ENCODE measurements at places on chromosomes 16 and 17.

GRCh38 chr17:5035315-5035714 lies at the start of gene SLC52A1:
Gene SLC52A1, minus strand, starts transcription at chr17:5035426. Its CDS starts 820 bp downstream, at chr17:5034606.
- DNase-seq: no peak

GRCh38 chr16:77227745-77228144 lies 28.5 kb downstream of the SYCE1L start:
- DNase-seq: no peak

GRCh38 chr17:57259306-57259705 lies 3.0 kb downstream of the MSI2 start:
- DNase-seq: no peak

- no peak for DNase-seq
These were observed 185.1 kb upstream of the PSMD7 start for GRCh38 chr16:74111456-74111982.

DNA sequence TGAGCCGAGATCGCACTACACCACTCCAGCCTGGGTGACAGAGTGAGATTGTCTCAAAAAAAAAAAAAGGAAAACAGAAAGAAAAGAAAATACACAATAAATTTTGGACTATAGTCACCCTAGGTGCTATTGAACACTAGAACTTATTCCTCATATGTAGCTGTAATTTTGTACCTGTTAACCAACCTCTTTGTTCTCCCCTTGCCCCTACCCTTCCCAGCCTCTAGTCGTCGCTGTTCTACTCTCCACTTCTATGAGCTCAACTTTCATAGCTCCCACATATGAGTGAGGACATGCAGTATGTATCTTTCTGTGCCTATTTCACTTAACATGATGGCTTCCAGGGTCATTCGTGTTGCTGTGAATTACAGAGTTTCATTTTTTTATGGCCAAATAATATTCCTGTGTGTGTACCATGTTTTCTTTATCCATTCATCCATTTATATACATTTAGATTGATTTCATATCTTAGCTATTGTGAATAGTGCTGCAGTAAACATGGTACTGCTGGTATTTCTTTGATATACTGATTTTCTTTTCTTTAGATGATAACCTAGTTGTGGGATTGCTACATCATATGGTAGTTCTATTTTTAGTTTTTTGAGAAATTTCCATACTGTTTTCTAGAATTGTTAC lies 28.3 kb downstream of the VPS35L start:
- DNase-seq: peak; percentile 67

GRCh38 chr17:67262435-67263117 lies 17.6 kb upstream of the HELZ start:
- DNase-seq: no peak

GRCh38 chr17:9258115-9259015 lies 237.1 kb downstream of the NTN1 start:
- no peak for DNase-seq

- DNase-seq: no peak
These were observed 304.2 kb upstream of the TNRC6C start for GRCh38 chr17:77654296-77654695.

- no peak for DNase-seq
These were observed 9.9 kb upstream of the HOXB13 start for GRCh38 chr17:48738424-48738802.

- DNase-seq: peak; percentile 79
These were observed 27.4 kb downstream of the CDRT15 start for GRCh38 chr17:14209215-14209614.

- DNase-seq: peak; percentile 77
These were observed 106.7 kb downstream of the TTC19 start for GRCh38 chr17:16106161-16106891.

- no peak for DNase-seq
These were observed 79.4 kb downstream of the RBFOX3 start for GRCh38 chr17:79531191-79532095.

- no peak for DNase-seq
These were observed 1.1 kb downstream of the BCO1 start for GRCh38 chr16:81239367-81240121.

DNA sequence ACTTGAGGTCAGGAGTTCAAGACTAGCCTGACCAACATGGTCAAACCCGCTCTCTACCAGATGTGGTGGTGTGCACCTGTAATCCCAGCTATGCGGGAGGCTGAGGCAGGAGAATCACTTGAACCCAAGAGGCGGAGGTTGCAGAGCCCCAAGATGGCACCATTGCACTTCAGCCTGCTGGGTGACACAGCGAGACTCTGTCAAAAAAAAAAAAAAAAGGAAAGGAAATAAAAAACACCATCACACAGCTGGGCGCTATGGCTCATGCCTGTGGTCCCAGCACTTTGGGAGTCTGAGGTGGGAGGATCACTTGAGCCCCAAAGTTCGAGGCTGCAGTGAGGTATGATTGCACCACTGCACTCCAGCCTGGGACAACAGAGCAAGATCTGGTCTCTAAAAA lies 13.3 kb upstream of the SBK1 start:
- DNase-seq: no peak

DNA sequence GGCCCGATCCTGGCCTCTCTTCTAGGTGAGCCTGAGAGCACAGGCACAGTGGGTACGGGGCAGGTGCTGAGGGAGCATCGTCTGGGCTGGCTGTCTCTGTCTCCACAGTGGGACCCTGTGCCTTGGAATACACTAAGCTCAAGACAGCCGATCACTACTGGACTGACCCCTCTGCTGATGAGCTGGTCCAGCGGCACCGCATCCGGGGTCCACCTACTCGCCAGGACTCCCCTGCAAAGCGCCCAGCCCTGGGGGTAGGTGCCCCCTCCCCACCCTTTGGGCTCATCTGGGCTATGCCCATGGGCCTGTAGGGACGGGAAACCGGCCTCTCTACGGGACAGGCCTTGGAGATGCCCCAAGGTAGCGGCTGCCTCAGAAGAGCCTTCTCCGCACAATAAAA lies 25.6 kb downstream of the SGSM2 start:
- no peak for DNase-seq

DNA sequence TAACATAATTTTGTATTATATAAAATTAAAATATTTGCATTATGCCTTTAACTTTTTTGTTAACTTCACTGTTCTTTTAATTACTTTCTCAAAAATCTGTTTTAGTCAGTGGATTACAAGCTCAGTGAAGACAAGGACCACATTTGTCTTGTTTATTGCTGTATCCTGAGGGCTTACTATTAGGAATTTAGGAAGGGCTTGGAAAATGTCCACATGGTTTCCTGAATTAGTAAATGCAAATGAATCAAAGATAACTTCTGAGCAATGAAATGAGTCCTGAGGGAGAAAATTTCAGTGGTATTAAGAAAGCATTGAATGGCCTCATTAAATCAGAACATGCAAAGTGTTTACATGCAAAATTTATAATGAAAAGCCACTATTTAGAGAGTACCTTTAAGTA lies 1293.2 kb upstream of the GOT2 start:
- DNase-seq: no peak

GRCh38 chr16:17304106-17304490 lies 166.7 kb downstream of the XYLT1 start:
- no peak for DNase-seq

DNA sequence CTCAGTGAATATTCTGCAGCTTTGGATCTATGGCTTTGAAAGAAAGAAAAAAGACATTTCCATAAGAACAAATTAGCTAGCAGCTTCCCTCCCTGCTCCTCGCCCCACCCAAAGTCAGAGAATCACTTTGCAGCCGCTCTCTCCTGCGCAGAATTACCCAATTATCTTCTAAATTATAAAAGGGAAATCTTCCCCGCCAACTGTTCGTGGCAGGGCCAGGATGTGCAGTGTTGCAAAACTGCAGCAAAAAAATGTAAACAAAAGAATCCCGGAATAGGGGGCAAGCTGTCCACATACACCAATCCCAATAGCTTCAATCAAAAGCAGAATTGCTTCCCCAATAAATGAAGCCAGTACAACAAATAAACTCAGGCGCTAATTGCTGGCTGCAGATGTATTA lies 510.6 kb downstream of the RBFOX1 start:
- DNase-seq: no peak

DNA sequence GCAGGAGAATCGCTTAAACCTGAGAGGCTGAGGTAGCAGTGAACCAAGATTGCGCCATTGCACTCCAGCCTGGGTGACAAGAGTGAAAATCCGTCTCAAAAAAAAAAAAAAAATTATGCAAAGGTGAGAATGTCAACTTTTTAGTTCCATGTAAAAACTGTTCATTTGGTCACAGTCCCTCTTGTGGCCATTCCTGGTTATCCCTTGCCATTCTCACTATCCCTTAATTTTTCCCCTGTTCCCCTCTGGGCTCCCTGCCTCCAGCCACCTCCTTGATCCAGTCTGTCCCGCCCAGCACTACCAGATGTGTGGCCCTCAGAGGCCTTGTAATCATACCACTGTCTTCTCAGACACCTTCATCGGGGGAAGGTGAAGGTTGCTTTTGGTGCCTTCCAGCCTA lies 23.4 kb downstream of the DCAF7 start:
- DNase-seq: no peak

DNA sequence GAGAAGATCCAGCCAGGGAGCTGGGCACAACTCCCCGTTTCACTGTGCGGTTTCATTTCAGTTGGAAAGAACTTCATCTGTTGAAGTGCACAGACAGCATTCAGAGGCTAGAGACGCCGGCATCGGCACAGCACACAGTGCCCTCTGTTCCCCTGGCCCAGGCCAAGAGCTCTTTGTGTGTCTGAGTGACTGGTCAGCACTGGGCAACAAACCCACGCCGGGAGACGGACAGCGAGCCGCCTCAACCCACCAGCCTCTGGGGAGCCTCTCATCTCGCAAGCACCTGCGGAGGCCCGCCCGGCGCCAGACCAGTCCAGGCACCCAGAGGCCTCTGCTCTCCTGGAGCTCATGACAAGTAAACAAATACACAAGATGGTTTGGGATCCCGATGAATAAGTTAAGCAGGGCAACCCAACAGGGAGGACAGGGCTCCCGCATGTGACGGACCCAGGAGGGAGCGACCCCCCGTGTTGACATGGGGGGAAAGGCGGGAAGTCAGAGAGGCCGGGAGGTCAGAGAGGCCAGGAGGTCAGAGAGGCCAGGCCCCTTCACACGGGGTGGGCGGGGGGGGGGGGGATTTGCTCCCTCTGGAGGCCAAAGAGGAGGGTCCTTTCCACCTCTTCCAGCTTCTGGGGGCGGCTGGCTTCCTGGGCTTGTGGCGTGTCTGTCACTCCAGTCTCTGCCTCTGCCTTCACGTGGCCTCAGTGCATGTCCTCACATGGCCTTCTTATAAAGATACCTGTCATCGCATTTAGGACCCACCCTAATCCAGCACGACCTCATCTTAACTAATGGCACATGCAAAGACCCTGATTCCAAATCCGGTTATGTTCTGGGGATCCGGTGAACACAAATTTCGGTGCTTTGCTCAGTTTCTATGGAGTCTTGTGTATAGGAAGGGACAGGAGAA lies 25.8 kb upstream of the KLHDC4 start:
- DNase-seq: no peak

- no peak for DNase-seq
These were observed 246.6 kb upstream of the MAF start for GRCh38 chr16:79847101-79847500.

GRCh38 chr17:8726941-8727555 lies 17.6 kb downstream of the CCDC42 start:
- DNase-seq: peak; percentile 48

GRCh38 chr16:16887193-16887592 lies 508.3 kb downstream of the NPIPA7 start:
- no peak for DNase-seq

DNA sequence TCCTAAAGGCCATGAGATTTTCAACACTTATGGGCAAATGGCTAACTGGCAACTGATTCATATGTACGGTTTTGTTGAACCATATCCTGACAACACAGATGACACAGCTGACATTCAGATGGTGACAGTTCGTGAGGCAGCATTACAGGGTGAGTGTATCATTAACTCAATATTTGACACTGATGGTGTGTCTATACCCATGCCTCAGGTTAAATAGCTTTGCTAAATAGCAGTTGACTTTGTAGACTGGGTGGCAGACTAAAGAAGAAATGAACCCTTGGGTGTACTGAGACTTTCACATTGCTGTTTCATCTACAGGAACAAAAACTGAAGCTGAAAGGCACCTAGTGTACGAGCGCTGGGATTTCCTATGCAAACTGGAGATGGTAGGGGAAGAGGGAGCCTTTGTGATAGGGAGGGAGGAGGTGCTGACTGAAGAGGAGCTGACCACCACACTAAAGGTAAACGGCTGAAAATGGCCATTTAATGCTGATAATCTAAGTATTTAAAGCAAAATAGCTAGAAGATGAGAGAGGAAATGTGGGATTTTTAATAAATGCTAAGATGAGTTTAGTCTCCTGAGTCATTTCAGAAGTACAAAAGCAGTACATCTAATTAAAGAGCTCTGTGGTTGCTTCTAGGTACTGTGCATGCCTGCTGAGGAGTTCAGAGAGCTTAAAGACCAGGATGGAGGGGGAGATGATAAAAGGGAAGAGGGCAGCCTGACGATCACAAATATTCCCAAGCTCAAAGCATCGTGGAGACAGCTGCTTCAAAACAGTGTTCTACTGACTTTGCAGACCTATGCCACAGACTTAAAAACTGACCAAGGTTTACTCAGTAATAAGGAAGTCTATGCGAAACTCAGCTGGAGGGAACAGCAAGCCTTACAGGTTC lies 3.0 kb downstream of the SETD6 start:
- DNase-seq: no peak

DNA sequence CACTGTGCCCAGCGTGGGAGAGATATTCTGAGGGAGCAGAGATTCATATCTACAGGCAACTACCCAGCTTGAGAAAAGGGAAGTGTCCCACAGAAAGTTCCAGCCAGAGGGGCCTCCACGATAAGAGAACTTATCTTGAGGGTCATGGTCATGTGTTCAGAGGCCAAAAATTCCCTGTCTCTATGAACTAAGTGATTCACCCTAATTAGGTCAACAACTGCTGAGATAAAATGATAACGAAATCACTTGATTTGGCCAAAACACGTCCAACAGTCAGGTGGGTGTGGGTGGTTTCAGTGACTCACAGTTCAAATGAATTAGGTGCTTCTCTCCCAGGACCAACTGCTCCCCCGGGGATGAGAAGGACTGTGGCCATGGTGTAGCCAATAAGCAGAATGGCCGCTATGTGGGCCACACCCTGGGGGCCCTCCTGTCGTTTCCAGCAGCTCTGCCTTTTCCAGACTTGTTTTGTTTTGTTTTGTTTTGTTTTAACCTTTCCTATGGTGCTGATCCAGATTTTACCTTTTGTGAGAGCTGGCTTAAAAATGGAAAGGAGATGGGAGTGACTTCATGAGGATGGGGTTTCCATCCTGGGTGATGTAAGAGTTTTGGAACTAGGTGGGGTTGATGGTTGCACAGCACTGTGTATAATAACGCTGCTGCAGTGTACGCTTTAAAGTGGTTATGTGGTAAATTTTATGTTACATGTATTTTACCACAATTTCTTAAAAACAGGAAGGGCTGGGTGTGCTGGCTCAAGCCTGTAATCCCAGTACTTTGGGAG lies 8.7 kb downstream of the DNAI2 start:
- peak; percentile 73 for DNase-seq

DNA sequence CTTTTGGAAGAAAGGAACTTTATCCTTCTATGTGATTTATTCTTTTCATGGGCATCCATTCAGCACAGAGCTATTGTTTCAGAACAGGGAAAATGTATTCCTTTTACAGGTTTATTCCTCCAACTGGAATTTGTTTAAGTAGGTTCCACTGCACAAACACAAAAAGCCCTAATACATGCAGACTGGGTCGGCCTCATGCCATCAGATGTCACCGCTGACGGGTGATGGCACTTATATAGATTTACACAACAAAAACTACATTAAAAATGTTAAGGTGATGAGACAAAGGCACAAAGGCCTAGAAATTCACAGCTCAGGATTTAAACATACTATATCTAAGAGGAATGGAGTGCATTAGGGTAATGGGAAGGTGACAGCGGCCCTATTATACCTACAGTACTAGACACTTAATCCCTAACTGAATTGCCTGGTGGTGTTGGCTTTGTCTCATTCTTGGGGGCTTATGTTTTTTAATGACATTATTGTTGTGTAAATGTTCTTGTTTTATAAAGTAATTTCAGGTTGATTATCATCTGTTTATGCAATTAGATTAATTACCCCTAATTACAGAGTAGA lies 276.4 kb upstream of the PSMD7 start:
- no peak for DNase-seq
